ENCODE measurements at places on chromosomes 3 and 15. TPM values are rescaled to one million over a fixed set of nuclear protein-coding genes. Genes with fewer than 3 reads are reported as not detected.

Gene CDHR4
- not detected for total RNA-seq

Gene TMEM207
- not detected for total RNA-seq

Gene GATM
- total RNA-seq = 18.0 TPM

DNA sequence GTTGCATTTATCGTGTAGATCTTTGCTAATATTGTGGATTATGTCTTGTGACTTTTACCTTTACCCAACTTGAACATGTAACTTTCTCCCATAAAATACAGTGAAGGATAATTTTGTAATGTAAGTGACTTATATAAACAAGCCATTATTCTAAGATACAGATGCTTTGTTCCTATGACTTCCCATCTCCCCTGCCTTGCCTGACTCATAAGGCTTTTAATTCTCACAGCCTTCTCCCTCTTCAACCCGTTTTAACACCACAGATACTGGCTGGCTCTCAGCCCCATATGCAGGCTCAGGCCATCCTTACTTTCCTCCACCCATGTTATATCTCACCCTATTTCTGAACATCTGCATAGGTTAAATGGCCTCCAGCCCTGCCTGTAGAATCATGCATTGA is 4.1 kb downstream of the CCNDBP1 start:
- DNase-seq = no peak
- H3K27me3 ChIP-seq = no peaks in the 10 kb centered on the region
- H3K4me3 ChIP-seq = no peak overlapping the region
- H3K36me3 ChIP-seq = no peaks in the 10 kb centered on the region

GRCh38 chr3:193665370-193665989 is 72.5 kb downstream of the OPA1 start:
- peaks cover 94% of the 10 kb centered on the region for H3K36me3 ChIP-seq
- no peak for DNase-seq
- no peaks in the 10 kb centered on the region for H3K27me3 ChIP-seq

DNA sequence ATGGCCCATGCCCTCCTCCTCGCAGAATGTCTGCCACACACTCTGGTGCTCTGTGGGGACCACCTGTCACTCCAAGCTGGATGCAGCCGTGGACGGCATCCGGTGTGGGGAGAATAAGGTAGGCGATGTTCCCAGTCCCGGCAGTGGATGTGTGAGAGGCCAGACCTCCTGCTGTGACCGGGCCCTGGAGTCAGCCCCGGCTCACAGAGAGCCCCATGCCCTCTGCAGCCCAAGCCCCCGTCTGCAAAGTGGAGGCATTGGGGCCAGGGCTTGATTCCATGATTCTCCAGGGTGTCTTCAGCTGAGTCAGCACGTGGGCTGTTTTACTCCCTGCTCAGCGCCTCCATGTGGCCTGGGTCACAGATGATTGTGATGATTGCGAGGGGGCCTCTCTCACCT is 32.2 kb downstream of the GOLGA6L10 start:
- H3K27ac ChIP-seq = no peak overlapping the region
- no peak for DNase-seq
- no peaks in the 10 kb centered on the region for H3K36me3 ChIP-seq
- no peaks in the 10 kb centered on the region for H3K4me1 ChIP-seq
- H3K4me3 ChIP-seq = no peak overlapping the region

- H3K4me3 ChIP-seq = no peak overlapping the region
- no peak overlapping the region for H3K27ac ChIP-seq
- no peak for DNase-seq
- no peaks in the 10 kb centered on the region for H3K4me1 ChIP-seq
These were observed 75.5 kb downstream of the SCN10A start for GRCh38 chr3:38740537-38740936.

DNA sequence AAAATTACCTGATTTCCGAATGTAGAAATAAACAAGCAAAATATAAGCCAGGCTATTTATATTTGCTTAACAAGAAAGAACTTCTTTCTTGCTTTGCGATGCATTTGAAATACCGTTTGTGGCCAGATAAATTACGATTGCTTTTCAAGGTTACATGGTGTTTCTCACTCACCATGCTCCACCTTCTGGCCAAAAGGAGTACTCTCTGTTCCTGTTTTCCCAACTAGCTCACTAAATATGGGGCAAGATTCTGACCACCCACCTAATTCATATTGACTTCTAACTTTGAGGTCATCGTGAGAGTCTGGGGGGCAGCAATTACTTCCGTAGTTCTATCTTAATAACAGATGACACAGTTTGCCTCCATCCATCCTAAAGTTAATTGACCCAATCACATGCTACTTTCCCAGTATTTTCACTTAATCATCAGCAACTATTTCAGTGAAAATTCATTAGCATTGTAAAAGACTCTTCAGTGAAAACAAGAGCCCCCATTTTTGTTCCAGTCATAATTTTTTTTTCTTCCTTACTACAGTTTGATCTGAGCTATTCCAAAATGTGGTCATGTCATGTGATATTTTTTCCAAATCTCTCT is 25.9 kb downstream of the ACP3 start:
- no peaks in the 10 kb centered on the region for H3K27me3 ChIP-seq
- no peak for DNase-seq
- H3K27ac ChIP-seq = no peak overlapping the region

- H3K27me3 ChIP-seq = no peaks in the 10 kb centered on the region
- H3K4me3 ChIP-seq = no peak overlapping the region
- peaks cover 37% of the 10 kb centered on the region for H3K4me1 ChIP-seq
These were observed 12.9 kb upstream of the ULK3 start for GRCh38 chr15:74855857-74856256.

- DNase-seq = no peak
- H3K36me3 ChIP-seq = no peaks in the 10 kb centered on the region
- no peak overlapping the region for H3K4me3 ChIP-seq
- no peaks in the 10 kb centered on the region for H3K4me1 ChIP-seq
- H3K27me3 ChIP-seq = no peaks in the 10 kb centered on the region
These were observed 80.9 kb downstream of the RPLP1 start for GRCh38 chr15:69533522-69533921.

- no peaks in the 10 kb centered on the region for H3K4me1 ChIP-seq
- no peak overlapping the region for H3K4me3 ChIP-seq
- H3K27me3 ChIP-seq = no peaks in the 10 kb centered on the region
- H3K36me3 ChIP-seq = no peaks in the 10 kb centered on the region
- H3K27ac ChIP-seq = no peak overlapping the region
These were observed 148.8 kb downstream of the SCAPER start for GRCh38 chr15:76756381-76756780.

- H3K27me3 ChIP-seq = no peaks in the 10 kb centered on the region
- no peak overlapping the region for H3K4me3 ChIP-seq
- no peaks in the 10 kb centered on the region for H3K36me3 ChIP-seq
- no peak for DNase-seq
These were observed 168.8 kb downstream of the ADAMTS9 start for GRCh38 chr3:64518950-64519349.

DNA sequence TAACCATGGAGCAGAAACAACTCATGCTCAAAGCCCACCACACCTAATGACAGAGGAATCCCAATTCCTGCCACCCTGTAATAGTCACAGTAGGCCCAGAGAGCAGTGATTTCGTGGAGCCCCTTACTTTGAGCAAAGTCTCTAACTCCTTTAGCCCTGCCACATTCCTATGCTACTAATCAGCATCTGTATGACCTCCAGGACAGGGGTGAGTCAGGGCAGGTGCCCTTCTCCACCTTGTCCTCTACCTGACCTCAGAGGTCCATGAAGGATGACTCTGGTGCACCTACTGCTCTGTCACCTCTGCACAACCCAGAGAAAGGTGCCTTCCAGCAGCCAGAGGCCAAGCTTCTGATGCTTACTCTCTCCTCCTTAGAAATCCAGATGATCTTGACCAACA is 6.1 kb upstream of the SCG3 start:
- no peak overlapping the region for H3K27ac ChIP-seq
- no peaks in the 10 kb centered on the region for H3K4me1 ChIP-seq
- H3K27me3 ChIP-seq = no peaks in the 10 kb centered on the region
- H3K4me3 ChIP-seq = no peak overlapping the region

GRCh38 chr3:97059168-97059567 is 244.8 kb downstream of the EPHA6 start:
- no peak for DNase-seq
- no peaks in the 10 kb centered on the region for H3K27me3 ChIP-seq
- H3K27ac ChIP-seq = no peak overlapping the region
- H3K4me3 ChIP-seq = no peak overlapping the region
- no peaks in the 10 kb centered on the region for H3K36me3 ChIP-seq
- H3K4me1 ChIP-seq = no peaks in the 10 kb centered on the region

GRCh38 chr3:126491221-126492013 is 15.7 kb upstream of the ZXDC start:
- no peaks in the 10 kb centered on the region for H3K27me3 ChIP-seq
- peaks cover 27% of the 10 kb centered on the region for H3K4me1 ChIP-seq
- H3K4me3 ChIP-seq = no peak overlapping the region
- no peak overlapping the region for H3K27ac ChIP-seq
- DNase-seq = peak; percentile 33

- no peak overlapping the region for H3K27ac ChIP-seq
- H3K4me1 ChIP-seq = no peaks in the 10 kb centered on the region
- H3K36me3 ChIP-seq = no peaks in the 10 kb centered on the region
- H3K4me3 ChIP-seq = no peak overlapping the region
- H3K27me3 ChIP-seq = no peaks in the 10 kb centered on the region
- no peak for DNase-seq
These were observed 48.6 kb upstream of the C15orf39 start for GRCh38 chr15:75153087-75153486.

GRCh38 chr3:170623524-170623923 is 37.6 kb upstream of the SLC7A14 start:
- H3K36me3 ChIP-seq = no peaks in the 10 kb centered on the region
- no peak overlapping the region for H3K4me3 ChIP-seq
- no peaks in the 10 kb centered on the region for H3K4me1 ChIP-seq
- H3K27ac ChIP-seq = no peak overlapping the region
- H3K27me3 ChIP-seq = no peaks in the 10 kb centered on the region

DNA sequence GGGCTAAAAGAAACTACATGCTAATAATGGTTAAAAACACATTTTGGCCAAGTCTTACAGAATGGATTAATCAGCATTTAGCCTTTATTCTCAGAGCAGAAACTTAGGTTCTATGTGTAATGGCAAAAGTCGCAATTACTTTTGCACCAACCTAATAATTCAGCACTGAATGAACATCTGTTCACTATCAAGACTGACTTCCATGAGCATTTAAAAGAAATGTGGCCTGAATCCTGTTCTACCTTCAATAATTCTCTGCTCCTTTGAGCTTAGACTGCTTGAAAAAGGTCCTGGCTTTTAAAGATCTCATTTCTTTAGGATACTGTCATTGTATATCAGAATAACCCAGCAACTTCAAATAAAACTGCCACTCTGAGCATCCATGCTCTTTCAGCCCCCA is 145.9 kb downstream of the PDZRN3 start:
- H3K4me3 ChIP-seq = no peak overlapping the region
- peaks cover 6% of the 10 kb centered on the region for H3K4me1 ChIP-seq
- no peaks in the 10 kb centered on the region for H3K27me3 ChIP-seq
- no peak overlapping the region for H3K27ac ChIP-seq
- no peaks in the 10 kb centered on the region for H3K36me3 ChIP-seq

- H3K4me3 ChIP-seq = no peak overlapping the region
- H3K27me3 ChIP-seq = no peaks in the 10 kb centered on the region
- no peaks in the 10 kb centered on the region for H3K4me1 ChIP-seq
- no peak overlapping the region for H3K27ac ChIP-seq
- no peaks in the 10 kb centered on the region for H3K36me3 ChIP-seq
These were observed 248.3 kb downstream of the WDR72 start for GRCh38 chr15:53511175-53511574.

- no peak overlapping the region for H3K4me3 ChIP-seq
- H3K27me3 ChIP-seq = no peaks in the 10 kb centered on the region
- no peak for DNase-seq
These were observed 34.5 kb downstream of the SLC41A3 start for GRCh38 chr3:126049289-126050049.
